ENCODE measurements at places on chromosomes 7 and 10.

GRCh38 chr10:7410301-7410861 is 453 bp downstream of the SFMBT2 start:
- no peak for DNase-seq

GRCh38 chr10:16648366-16648765 is 126.7 kb upstream of the C1QL3 start:
- DNase-seq, result no peak

GRCh38 chr10:120541984-120542383 is 85.0 kb downstream of the PLPP4 start:
- DNase-seq, result no peak

DNA sequence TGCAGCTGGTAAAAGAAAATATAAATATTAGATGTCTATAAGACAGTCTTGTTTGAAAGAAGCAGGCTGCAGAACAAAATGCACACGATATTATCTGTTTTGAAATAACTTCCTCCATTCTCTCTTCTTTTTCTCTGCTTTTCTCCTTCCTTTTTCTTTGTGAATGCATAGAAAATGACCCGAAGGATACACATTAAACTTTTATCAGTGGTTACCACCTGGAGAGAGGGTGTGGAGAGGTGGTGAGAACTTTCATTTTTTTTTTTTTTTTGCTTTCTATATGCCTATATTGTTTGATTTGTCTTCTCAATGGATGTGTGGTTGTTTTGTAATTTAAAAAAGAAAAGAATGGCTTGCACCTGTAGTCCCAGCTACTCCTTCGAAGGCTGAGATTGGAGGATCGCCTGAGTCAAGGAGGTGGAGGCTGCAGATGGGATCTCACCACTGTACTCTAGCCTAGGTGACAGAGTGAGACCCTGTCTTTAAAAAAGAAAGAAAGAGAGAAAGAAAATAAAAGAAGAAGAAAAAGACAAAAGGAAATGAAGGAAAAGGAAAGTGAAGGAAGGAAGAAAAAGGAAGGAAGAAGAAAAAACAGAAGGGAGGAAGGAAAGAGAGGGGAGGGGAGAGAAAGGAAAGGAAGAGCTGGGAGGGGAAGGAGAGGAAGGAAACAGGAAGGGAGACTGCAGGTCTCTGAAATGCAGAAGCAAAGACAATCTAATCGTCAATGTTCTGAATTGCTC is 64.4 kb downstream of the SAMD9 start:
- DNase-seq, result no peak

- DNase-seq, result no peak
Observed at GRCh38 chr10:21675157-21675796, 141.2 kb downstream of the MLLT10 start.

- no peak for DNase-seq
Observed at GRCh38 chr7:2289111-2289586, 25.1 kb downstream of the SNX8 start.

DNA sequence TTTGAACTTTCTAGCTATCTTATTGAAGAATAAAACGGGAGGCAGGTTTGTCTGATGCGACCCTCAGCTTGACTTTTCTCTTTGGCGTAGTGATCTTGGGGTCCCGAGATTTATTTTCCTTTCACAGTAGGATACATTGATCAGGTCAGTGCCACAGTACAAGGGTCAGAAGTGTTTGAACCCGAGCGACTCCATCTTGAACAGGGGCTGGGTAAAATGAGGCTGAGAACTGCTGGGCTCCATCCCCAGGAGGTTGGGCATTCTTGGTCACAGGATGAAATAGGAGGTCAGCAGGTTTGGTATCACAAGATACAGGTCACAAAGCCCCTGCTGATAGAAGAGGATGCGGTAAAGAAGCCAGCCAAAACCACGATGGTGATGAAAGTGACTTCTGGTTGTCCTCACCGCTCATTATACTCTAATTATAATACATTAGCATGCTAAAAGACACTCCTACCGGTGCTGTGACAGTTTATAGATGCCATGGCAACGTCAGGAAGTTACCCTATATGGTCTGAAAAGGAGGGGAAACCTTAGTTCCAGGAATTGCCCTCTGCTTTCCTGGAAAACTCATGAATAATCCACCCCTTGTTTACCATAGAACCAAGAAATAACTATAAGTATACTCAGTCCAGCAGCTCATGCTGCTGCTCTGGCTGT is 3.0 kb upstream of the TECPR1 start:
- DNase-seq, result no peak

- DNase-seq, result no peak
Observed at GRCh38 chr10:25300073-25300472, 125.3 kb downstream of the GPR158 start.

- no peak for DNase-seq
Observed at GRCh38 chr7:3005257-3005656, 38.4 kb downstream of the CARD11 start.

All from effector CD8-positive, alpha-beta T cell (primary cell).